Activated CD4-positive, alpha-beta T cell treated with anti-CD3 and anti-CD28 coated beads for 24 hours (primary cell): ENCODE measurements at places on chromosomes 6 and 20.

DNA sequence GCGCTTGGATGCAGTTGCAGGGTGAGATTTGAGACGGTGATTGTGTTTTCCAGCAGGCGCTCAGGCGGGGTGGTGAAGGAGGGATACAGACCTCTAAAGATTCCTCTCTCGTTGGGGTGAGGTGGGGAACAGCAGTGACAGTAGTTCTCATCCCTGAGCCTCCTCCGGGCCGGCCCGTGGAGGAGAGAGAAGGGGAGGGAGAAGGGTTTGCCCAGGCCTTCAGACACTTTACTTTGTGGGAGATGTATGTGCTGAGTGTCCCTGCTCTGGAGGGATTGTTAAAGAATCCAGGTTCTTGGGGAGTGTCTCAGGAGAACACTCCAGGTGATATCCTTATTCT, 41.0 kb downstream of the PSMB9 start:
- no peak for DNase-seq

GRCh38 chr6:68875403-68875802, 240.3 kb downstream of the ADGRB3 start:
- DNase-seq, result no peak

- peak; percentile 96 for DNase-seq
These were observed 6.4 kb upstream of the TAF8 start for GRCh38 chr6:42043787-42044475.

DNA sequence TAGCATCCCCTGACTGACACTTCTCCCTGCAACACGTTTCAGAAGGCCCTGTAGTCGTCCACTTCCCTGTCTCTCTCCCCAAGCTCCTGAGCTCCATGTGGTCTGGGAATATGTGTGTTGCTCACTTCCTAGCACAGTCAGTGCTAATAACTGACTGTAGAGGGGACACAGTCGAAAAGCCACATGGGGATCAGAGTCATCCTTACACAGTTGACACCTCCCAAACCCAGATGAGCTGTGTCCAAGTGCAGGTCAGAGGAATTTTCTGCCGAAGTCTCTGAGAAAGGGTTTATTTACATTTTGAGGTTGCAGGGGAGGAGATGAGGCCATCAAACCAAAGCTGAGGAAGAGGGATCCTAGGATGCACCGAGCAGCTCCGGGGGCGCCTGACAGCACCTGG, 3.5 kb upstream of the ADAM33 start:
- DNase-seq, result no peak

GRCh38 chr6:2754393-2754792, 3.7 kb upstream of the MYLK4 start:
- no peak for DNase-seq

- DNase-seq, result no peak
These were observed 29.2 kb downstream of the MBOAT1 start for GRCh38 chr6:20182926-20183521.

DNA sequence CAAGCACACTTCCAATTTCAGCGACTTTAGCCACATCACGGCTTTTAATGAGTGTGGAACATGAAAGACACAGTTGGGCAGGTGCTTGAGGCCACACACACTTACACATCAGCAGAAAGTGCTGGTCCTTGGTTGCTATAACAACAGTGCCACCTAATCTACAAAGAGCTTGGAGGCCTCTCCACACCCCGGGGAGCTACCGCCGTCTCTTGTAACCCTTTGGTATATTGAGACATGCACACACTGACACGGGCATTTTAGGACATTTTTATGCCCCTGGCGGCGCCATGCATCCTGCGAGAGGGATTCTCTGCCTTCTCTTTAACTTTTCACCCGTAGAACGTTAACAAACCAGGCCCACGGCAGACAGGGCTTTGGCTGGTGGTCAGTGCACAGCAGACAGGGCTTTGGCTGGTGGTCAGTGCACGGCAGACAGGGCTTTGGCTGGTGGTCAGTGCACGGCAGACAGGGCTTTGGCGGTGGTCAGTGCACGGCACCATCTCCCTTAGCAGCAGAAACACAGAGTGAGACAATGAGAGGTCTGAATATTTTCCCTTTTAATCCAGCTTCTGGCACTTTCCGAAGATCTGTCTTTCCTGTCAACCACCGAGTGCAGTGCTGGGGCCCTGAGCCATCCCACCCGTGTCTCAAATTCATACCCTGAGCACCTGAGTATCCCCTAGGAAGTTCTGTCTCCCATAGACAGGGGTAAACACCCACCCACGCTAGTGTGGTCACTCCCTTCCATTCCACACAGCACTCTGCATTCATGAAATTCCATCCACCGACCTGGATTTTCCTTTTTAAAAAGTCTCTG, 116.6 kb upstream of the RPS6KA2 start:
- no peak for DNase-seq

GRCh38 chr6:39085129-39085797, 29.7 kb downstream of the SAYSD1 start:
- DNase-seq, result no peak
